ENCODE measurements at places on chromosomes 5 and 9.

GRCh38 chr9:108188976-108189375, 666.8 kb downstream of the ACTL7B start:
- DNase-seq: no peak

GRCh38 chr9:16136961-16137360, 584.1 kb downstream of the CCDC171 start:
- no peak for DNase-seq

GRCh38 chr5:149838881-149839739, 105.5 kb downstream of the PDE6A start:
- DNase-seq: no peak

DNA sequence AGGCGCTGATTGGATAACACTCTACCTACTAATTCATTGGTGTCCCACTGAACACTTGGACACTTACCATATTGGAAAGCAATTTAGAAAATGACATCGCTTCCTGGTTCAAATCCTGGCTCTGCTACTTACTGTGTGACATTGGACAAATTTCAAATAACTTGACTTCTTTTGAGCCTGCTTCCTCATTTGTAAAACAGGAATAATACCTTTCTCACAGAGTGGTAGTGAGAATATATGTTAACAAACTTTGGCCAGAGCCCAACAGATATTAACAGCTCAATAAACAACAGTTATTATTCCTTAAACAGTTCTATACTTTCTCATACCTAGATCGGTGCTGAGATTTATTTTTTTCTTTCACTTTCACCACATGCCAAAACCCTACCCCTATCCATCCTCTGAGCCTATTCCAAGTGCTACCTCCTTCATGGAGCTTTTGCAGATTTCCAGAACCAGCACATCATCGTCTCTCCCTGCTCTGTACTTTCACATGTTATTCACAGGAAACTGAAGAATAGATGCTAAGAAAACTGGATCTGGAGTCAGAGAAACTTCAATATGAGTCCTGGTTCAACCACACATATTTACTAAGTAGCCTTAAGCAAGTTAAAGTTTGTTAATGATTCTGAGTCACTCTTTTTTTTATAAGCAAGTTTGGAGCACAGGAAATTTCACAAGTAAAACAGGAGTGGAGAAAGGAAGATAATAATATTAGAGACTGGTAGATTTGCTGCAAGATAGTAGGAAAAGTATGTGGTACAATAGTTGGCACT, 92.3 kb downstream of the STRBP start:
- DNase-seq: no peak
